ENCODE measurements at places on chromosomes 2 and 18.
A peak's percentile ranks its signal among the peaks of the same experiment; 100 is the strongest.

- no peak for DNase-seq
Measured at GRCh38 chr2:216426938-216427337, 14.7 kb downstream of the SMARCAL1 start.

- DNase-seq = no peak
Measured at GRCh38 chr2:155703917-155704316, 628.6 kb downstream of the NR4A2 start.

- DNase-seq = peak; percentile 50
Measured at GRCh38 chr18:76709659-76710645, 112.4 kb upstream of the ZNF236 start.

- DNase-seq = no peak
Measured at GRCh38 chr2:167253025-167253424, 364.7 kb downstream of the XIRP2 start.
